ENCODE measurements at places on chromosomes 13 and 19.
A peak's percentile ranks its signal among the peaks of the same experiment; 100 is the strongest.

- no peak for DNase-seq
Observed at GRCh38 chr19:8592231-8593009, 15.2 kb upstream of the MYO1F start.

GRCh38 chr19:10505583-10506229, 2.5 kb upstream of the KEAP1 start:
- peak; percentile 48 for DNase-seq

- DNase-seq, result peak; percentile 5
Observed at GRCh38 chr13:76723551-76724232, 162.5 kb downstream of the KCTD12 start.

- no peak for DNase-seq
Observed at GRCh38 chr13:38159710-38160109, 189.9 kb upstream of the UFM1 start.

GRCh38 chr19:13152356-13152973, 2.3 kb downstream of the IER2 start:
- DNase-seq, result no peak

DNA sequence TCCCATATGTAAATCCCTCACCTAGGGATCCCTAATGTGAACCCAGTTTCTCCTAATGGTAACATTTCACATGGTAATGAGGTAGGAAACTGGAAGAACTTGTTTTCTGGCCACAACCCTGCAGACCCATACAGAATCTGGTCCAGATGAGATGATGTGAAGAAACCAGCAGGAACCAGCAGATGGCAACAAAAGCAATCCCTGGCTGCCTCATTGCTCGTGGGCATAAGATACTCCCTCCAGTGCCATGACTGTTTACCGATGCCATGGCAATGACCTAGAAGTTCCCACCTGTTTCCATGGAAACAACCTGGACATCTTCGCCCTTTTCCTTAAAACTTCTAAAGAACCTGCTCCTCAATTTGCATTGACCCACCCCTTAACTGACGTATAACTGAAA, 1.4 kb upstream of the CD209 start:
- DNase-seq, result peak; percentile 40

- DNase-seq, result no peak
Observed at GRCh38 chr13:97403893-97404750, 29.8 kb upstream of the RAP2A start.

DNA sequence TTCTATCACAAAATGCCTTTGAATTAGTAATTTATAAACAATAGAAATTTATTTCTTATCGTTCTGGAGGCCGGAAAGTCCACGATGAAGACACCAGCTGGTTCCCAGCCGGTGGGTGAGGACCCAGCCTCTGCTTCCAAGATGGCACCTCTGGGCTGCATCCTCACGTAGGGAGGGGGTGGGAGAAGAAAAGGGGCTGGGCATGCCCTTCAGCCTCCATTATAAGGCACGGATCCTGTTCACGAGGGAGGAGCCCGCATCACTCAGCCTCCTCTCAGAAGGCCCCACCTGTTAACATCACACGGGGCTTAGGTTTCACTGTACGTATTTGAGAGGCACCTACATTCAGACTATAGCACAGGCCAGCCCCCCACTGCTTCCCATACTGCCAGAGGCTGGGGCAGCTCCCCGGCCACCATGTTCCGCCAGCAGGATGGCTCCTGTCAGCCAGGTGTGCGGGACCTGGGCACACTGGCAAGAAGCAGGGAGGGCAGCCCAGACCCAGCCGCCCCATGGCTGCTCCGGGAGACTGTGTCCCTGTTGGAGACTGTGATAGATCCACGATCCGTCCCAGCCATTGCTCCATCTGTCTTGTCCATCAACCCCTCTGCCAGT, 131.6 kb downstream of the SOX1 start:
- no peak for DNase-seq

GRCh38 chr19:2782329-2782935, 641 bp downstream of the SGTA start:
- no peak for DNase-seq

DNA sequence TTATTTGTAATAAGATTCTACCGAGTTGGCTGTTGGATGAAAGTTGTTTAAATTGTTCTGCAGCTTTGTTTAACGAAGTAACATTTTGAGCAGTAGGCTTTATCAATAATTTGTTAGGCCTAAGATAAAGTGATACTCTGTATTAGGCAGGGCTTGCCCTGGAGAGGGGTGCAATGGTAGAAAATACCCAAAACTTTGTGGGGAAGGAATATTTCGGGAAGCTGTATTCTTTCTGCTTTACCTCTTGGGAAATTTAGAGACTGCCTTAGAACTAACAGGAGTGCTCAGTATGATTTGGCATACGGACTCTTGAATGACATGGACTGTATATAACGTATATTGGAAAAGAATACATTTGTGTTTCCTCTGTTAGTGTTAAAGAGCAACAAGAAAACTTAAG, 2.5 kb downstream of the PDS5B start:
- DNase-seq, result no peak

DNA sequence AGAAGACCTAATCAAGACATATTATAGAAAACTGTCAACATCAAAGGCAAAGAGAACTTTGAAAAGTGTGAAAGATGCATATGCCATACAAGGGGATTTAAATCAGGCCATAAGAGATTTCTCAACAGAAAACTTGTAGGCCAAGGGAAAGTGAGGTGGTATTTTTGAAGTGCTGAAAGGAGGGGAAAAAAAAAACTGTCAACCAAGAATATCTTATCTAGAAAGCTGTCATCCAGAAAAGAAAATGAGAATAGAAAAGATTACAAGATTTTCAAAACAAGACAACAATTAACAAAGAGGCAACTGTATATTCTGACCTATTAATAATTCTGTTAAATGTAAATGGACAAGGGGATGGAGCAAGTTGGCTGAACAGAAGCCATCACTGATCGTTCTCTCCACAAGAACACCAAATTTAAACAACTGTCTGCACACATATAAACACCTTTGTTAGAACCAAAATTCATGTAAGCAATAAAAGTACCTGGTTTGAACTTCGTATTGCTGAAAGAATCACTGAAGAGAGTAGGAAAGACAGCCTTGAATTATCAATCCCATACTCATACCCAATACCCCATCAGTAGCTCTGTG, 880.1 kb upstream of the PCDH9 start:
- no peak for DNase-seq

GRCh38 chr13:88526853-88527215, 855.7 kb downstream of the SLITRK5 start:
- no peak for DNase-seq

All from RKO (cell line).